Activated T-helper 17 cell treated with anti-CD3 and anti-CD28 coated beads, Interleukin-2, amount 50 U/mL, for 72 hours (primary cell): ENCODE measurements at places on chromosomes 7 and 10. TPM values are rescaled to one million over a fixed set of nuclear protein-coding genes. Genes with fewer than 3 reads are reported as not detected.

The ACBD7 gene
- 3.1 TPM for total RNA-seq

The DOCK1 gene
- 0.67 TPM for total RNA-seq

The LBX1 gene
- not detected for total RNA-seq

The SRI gene
- 133 TPM for total RNA-seq

DNA sequence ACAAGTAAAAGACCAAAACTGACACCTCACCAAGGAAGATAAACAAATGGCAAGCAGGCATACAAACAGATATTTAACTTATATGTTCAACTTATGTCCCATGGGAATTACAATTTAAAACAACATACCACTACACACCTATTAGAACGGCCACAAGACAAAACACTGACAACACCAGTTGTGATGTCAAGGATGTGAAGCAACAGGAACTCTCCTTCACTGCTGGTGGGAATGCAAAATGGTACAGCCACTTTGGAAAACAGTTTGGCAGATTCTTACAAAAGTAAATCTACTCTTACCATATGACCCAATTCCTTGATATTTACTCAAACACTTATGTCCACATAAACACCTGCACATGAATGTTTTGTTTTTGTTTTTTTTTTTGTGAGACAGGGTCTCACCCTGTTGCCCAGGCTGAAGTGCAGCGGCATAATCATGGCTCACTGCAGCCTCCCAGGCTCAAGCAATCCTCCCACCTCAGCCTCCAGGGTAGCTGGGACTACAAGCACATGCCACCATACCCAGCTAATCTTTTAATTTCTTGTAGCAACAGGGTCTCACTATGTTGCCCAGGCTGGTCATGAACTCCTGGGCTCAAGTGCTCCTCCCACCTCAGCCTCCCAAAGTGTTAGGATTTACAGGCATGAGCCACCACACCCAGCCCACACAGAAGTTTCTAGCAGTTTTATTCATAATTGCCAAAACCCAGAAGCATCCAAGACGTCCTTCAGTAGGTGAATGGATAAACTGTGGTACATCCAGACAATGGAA is 27.3 kb downstream of the HERC4 start:
- ATAC-seq = no peak

The ADAM22 gene
- total RNA-seq = 0.82 TPM

The PHKG1 gene
- total RNA-seq = 6.0 TPM

GRCh38 chr7:503575-504111 is 16.0 kb downstream of the PDGFA start:
- no peak for ATAC-seq

DNA sequence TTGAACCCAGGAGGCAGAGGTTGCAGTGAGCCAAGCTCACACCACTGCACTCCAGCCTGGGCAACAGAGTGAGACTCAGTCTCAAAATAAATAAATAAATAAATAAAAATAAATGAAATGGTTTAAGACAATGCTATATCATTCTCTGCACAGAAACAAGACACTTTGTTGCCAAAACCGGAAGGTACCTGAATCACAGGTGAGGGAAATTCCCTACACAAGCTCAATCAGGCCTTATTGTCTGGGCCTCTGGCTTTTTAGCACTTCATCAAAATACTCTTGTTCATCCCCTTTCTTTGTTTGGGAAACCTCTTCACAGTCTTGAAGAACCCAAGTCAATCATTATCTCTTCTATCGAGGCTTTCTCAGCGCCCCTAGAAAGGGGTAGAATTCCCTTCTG is 166.1 kb upstream of the NPSR1 start:
- no peak for ATAC-seq

The FAM237B gene
- not detected for total RNA-seq

The PLAU gene
- total RNA-seq = 0.37 TPM

The ITIH2 gene
- total RNA-seq = not detected

The CFAP43 gene
- not detected for total RNA-seq
